Suprapubic skin (tissue), 4 donors: ENCODE measurements at places on chromosomes 5 and 9.

- DNase-seq: no peak
Measured at GRCh38 chr9:113219186-113219936, 1.7 kb downstream of the FKBP15 start.

DNA sequence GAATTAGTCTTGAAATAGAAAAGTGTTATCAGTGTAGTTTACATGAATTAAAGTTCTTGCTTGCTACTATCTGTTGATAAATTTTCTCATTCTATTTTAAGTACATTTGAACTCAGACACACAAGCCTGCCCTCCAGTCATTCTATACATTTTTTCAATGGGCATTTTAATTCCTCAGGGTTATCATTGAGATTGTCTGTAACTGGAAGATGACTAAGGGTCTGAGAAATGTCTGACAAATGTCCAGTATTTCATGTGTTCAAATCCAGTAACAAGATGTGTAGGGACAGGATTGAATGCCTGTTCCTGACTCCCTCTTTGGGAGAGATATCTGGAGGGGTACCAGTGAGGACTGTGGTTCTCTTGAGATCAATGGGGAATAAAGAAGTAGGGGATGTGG, 223.9 kb upstream of the ADAMTSL1 start:
- DNase-seq: no peak

- peak; percentile 67 for DNase-seq
Measured at GRCh38 chr5:135534609-135535419, 950 bp downstream of the NEUROG1 start.

- no peak for DNase-seq
Measured at GRCh38 chr5:149837680-149838269, 106.8 kb downstream of the PDE6A start.

- DNase-seq: no peak
Measured at GRCh38 chr9:27784847-27785713, 211.8 kb upstream of the C9orf72 start.

- DNase-seq: no peak
Measured at GRCh38 chr5:177453852-177454396, 7.3 kb downstream of the PRR7 start.

DNA sequence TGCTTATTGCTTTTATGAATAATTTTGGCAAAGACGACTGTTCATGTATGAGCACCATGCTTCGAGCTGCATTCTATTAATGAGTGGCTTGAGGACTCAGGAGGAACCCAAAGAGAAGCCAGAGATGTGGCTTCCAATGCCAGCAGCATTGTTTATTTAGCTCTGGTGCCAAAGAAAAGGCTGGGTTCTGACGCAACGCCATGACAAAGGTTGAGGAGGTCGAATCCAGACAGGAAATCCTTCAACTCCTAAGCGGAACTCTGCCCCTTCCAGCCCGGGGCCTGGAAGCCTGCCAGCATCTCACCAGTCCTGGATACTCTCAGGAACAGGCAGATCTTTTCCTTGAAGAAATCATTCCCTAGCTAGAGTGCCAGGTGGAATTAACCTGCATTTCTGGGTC, 104.4 kb downstream of the ARHGAP26 start:
- DNase-seq: peak; percentile 84

- DNase-seq: no peak
Measured at GRCh38 chr5:115336201-115336720, 39.8 kb upstream of the CCDC112 start.

GRCh38 chr5:39190311-39191102, 28.9 kb downstream of the FYB1 start:
- DNase-seq: no peak

GRCh38 chr9:134372581-134373267, 46.5 kb downstream of the RXRA start:
- no peak for DNase-seq

- no peak for DNase-seq
Measured at GRCh38 chr5:65076251-65076869, 307.6 kb downstream of the CWC27 start.

- no peak for DNase-seq
Measured at GRCh38 chr9:126309427-126310189, 17.0 kb upstream of the MVB12B start.

DNA sequence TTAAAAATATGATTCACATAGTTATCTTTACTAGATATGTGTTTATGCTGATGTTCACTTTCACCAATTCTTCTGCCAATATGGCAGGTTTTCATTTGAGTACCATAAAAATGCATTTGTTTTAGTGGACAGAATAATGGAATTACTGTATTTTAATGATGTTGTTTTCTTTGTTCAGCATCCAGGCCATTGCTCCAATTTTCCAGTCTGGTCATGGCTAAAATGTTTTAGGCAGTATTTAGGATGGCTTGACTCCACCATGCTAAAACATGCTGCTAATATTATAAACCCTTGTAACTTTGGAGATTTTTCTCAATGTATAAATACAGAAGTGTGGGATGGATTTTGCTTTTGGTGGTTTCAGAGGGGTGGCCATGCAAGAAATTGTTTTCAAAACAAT, 273.0 kb upstream of the RPS23 start:
- no peak for DNase-seq

DNA sequence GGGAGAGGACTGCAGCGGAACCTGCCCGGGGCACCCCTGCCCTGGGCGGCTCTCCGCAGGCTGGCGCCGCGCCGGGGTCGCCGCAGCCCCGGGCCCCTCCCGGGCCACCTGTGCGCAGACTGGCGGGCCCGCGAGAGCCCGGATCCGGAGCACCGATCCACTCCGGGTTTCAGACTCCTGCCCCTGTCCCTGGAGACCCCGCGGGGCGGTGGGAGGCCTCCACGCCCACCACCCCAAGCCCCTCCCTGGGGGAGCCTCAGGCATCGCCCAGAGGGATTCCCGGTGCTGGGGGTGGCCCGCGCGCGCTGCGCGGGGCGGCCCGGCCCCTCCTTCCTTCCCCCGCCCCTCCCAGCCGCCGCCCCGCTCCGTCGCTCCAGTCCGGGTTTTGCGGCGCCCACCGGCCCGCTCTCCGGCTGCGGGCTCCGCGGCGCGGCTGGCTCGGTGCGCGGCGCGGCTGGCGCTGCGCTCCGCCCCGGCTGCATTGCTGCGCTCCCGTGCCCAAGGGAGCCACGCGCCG, at the start of gene UNC5A:
UNC5A (plus strand) TSS at position 479 of the 517 bp plus-strand sequence. CDS start 192 bp downstream, outside the sequence.
- DNase-seq: no peak

GRCh38 chr5:175796536-175797499, 74.6 kb upstream of the CPLX2 start:
- DNase-seq: no peak

DNA sequence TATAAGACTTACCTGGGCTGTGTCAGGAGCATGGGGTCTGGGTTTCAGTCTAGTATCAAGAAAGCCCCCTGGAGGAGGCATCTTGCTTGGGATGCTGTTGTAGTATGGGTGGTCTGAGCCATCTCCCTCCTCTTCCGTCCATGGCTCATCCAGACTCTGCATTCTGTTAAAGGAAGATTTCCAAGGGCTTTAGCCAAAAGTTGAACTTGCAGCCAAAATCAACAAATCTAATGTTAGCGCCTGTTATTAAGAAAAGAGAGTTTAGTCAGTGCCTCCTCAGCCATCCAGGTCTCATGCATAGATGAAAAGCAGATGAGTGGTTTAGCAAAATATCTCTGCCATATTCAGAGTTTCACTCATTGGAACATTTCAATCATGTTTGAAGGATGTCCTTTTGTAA, 55.6 kb downstream of the S1PR3 start:
- no peak for DNase-seq

DNA sequence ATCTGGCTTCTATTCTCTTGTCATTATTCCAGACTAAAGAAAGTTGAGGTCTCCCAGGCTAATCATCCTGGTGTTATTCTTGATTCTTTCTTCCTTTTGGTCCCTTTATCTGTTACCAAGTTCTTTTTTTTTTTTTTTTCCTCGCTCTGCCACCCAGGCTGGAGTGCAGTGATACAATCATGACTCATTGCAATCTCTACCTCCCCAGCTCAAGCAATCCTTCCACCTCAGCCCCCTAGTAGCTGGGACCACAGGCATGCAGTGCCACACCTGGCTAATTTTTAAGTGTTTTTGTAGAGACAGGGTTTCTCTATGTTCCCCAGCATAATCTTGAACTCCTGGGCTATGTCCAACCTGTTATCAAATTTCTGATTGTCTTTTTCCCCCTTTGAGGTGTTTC, 126.6 kb upstream of the DHFR start:
- no peak for DNase-seq
